Transverse colon (tissue), 4 donors: ENCODE measurements at places on chromosomes 3 and 15.

- no peak for DNase-seq
Measured at GRCh38 chr15:100941536-100941935, 22.4 kb downstream of the LRRK1 start.

DNA sequence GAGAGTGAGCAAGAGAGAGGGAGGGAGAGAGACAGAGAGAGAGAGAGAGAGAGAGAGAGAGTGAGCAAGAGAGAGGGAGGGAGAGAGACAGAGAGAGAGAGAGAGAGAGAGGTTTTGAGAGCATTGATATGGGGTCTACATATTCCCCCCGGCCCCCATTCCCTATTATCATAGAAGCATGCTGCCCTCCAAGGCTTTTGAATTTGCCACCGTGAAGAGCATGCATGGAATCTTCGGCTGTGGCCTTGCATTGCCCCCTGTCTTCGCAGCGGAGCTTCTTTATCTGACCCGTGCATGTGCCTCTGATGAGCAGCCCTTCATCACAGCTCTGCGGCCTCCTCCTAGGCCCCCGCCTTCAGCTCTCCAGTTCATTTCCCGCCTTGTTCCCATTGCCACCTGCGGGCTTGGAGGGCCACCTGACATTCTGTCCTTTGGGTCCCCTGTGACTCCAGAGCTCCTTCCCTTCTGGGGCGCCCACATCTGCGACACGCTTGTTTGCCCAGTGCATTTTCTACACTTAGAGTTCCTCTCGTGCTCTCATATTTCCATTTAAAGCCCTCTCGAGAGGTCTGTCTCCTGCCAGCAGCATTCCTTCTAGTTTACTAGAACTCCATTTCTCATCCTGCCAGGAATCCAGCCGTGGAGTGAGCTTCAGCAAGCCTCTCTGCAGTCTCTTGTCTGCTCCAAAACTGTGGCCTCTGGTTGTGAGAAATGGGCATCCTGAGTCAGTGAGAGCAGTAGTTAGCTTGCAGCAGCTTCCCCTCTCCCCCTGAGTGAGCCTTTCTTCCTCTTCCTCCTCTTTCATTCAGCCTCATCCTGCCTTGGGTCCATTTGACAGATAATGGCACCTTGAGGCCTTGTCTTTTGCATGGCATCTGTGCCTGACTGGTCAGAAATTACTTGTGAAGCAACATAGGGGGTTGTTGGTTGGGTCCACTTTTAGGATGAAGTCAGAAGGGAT, 25.3 kb downstream of the LPP start:
- DNase-seq, result no peak

- DNase-seq, result no peak
Measured at GRCh38 chr15:85849946-85850345, 55.2 kb upstream of the KLHL25 start.

GRCh38 chr3:14425581-14426304, 23.3 kb downstream of the SLC6A6 start:
- peak; percentile 60 for DNase-seq

GRCh38 chr15:68298882-68299381, 21.4 kb downstream of the FEM1B start:
- DNase-seq, result no peak

GRCh38 chr15:78110916-78111475, 18.6 kb downstream of the SH2D7 start:
- peak; percentile 5 for DNase-seq

DNA sequence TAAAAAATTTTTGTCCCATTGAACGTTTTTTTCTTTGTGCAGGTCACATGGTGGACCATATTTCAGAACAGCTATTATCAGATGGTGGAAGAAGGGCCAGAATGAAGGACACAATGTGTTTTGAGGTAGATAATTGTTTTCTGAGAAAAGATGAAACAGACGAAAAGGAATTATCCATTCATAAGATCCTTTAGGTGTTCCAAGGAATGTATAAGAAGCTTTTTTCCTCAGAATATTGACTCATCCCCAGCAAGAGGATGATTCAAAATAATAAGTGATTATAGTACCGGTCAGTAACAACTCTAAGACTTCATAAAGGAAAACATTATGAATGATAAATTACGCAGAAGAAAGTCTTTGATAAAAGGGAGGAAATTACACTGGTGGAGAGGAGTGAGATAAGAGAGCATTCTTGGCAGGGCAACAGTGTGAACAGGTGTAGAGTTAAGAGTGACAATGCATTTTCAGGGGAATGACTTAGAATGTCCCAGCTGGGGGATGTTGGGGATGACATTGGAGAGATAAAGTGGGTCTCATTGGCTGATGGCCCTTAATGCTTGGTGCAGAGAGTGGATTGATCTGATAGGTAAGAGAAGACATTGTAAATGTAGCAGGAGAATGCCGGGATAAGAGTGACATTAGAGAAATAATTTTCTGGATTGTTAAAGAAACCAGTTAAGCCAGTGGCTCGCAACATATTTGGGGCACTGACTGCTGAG, 27.0 kb upstream of the AQP9 start:
- no peak for DNase-seq

GRCh38 chr3:59567661-59568060, 517.8 kb upstream of the CFAP20DC start:
- no peak for DNase-seq

GRCh38 chr3:18425641-18426257, 610 bp upstream of the SATB1 start:
- DNase-seq, result peak; percentile 67

DNA sequence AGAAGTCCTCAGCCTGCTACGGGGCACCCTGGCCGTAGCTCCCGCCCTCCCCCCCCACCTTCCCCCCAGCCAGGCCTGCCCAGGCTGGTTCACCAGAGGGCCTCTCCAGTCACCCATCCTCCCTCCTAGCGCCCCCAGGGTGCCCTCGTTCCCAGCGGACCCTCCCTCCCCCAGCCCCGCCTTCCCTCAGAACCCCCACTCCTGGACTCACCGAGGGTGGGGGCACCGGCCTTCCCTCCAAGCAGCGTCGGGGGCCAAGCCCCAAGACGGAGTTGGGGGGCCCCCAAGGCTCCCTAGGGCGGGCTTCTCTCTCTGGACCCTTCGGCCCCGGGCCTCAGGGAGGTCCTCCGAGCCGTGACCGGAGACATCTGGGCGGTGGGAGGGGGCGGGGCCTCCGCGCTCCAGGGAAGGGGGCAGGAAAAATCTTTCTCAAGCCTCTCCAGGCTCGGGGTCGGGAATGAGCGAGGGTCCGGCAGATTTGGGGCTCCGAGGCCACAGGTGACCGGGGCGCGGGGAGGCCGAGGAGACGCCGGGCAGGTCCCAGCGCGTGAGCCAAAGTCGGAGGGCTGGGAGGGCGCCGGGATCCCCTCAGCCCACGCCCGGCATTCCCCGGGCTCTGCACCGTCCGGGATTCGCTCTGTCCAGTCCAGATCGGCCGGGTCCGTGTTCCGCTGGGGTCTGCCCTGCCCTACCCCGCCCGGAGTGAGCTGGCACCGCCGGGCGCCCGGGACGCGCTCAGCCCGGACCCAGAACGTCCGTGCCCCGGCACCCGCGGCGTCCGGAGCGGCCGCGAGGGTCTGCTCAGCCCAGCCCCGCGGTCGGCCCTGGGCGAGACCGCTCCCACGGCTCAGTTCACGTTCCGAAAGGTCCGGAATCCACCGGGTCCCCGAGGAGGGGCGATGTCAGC, 999 bp downstream of the INSYN1 start:
- no peak for DNase-seq

DNA sequence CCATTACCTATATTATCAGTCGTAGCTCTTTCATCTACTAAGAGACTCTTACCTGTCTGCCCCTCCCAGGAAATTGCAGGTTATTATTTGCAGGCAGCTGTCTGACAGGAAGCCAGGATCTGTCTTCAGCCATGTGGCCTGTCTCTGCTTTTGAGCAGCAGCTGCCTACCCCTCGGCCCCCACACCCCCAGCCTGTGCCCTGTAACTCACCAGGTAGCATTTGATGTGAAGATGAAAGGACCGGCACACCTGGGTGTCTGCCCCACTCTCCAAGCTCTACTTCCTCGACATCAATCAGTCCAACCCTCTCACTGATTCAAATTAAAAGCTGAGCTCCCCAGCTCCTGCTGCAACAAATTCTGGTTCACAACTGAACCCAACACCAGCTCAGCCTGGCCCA, 197.2 kb upstream of the CTNNB1 start:
- no peak for DNase-seq

- no peak for DNase-seq
Measured at GRCh38 chr3:116153174-116153573, 292.1 kb downstream of the LSAMP start.

DNA sequence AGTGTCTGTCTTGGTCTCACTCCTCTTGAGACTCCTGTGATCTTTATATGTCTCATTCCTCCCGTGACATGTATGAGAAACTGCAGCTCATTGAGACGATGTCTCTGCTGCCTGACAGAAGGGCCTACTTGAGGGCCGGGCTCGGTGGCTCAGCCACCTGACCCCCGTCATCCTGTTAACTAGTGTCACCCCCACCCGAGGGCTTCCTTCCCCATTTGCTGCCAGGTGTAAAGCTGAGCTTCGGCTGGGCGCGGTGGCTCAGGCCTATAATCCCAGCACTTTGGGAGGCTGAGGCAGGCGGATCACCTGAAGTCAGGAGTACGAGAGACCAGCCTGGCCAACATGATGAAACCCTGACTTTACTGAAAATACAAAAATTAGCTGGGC, 12.7 kb downstream of the SEMA4B start:
- no peak for DNase-seq

- peak; percentile 10 for DNase-seq
Measured at GRCh38 chr3:135325096-135325495, 530.0 kb downstream of the EPHB1 start.

GRCh38 chr3:146065573-146066006, 95.4 kb downstream of the PLOD2 start:
- no peak for DNase-seq

DNA sequence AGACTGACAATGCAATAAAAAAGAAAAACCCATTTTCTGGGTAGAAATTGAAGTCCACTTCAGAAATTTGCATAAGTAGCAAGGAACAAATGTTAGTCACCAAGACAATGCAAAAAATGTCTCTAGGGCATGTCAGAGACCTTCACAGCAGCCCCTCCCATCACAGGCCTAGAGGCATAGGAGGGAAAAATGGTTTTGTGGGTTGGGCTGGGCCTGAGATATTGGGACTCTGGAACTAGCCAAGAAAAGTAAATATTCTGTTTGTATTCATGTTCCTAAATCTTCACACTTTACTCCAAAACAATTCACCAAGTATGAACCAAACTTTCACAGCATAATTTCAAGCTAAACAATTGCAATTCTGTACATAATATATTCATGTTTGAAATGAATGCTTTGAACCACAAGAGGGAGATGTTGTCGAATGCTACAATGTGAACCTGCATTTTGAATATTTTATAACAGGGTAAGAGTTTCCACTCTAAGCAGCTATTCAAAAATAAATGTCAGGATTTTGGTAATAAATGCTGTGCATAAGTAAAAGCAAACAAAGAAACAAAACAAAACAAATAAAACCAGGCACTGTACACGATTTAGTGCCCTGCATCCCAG, 429.2 kb downstream of the OTOL1 start:
- no peak for DNase-seq

- DNase-seq, result no peak
Measured at GRCh38 chr3:3065876-3066275, 44.3 kb downstream of the IL5RA start.

DNA sequence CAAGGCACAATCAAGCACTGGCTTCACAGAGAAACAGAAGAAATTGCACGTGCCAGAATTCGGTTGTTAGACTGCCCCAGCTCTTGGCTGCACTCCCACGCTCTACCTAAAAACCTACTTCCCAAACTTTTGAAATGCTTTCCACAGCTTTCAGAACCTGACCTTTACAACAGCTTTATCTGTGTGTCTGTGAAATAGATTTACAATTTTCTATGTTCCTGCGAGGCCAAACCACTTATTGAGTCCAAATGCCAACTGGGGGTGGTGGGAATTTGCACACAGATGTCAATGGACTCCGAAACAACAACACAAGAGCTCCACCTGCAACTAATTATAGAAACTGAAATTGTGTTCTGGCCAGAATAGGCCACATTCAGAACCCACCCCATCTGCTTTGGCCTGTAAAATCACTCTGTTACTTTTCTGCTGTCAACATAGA, 44.6 kb downstream of the ERC2 start:
- no peak for DNase-seq

- DNase-seq, result no peak
Measured at GRCh38 chr3:193333229-193333628, 45.3 kb downstream of the ATP13A5 start.

DNA sequence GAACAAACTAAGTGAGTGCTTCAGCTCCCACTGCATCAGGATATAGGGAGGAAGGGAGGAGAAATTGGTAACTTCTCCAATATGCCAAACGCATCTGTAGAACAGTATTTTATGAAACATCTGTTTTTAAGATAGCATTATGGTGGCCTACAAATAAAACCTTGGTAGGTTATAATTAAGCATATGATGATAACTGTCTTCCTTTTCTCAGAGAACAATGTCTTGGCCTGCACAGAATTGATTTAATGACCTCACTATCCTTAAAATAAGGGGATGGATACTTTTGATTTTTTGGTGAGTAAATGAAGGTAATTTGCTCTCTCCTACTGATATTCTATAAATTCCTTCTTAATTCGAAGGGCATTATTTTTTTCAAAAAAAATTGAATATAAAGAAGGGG, 451.5 kb upstream of the TGFBR2 start:
- no peak for DNase-seq

GRCh38 chr15:20295238-20295811, 246.3 kb downstream of the GOLGA6L6 start:
- DNase-seq, result no peak

- DNase-seq, result no peak
Measured at GRCh38 chr15:38562278-38562677, 2.3 kb downstream of the RASGRP1 start.

- DNase-seq, result no peak
Measured at GRCh38 chr3:139140553-139140952, 95.9 kb upstream of the PRR23C start.

DNA sequence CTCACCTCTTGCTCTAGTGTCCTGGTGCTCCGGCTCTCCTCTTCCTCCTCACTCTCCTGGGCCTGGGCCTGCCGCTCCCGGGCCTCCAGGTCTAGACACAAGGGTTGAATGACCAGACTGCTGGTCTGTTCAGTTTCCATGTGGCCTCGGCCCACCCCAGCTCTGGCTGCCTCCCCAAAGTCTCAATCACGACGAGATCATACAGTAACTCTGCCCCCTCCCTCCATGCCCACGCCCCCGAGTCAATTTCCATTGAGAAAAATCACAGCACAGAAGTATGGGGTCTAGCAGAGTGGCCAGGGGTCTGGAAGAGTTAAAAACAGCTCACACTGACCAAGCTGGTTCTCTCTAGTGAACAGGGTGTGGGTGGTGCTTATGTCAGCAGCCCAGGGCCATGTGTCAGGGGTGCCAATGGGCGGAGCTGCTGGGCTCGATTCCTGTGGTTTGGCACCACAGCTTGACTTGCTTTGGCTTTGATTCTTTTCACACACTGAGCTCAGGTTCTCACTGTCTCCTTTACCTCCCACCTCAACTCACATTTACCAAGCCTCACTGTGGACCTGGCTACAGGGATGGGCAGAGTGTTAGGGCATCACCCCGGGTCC, 6.9 kb downstream of the C15orf62 start:
- no peak for DNase-seq
